AG10803 (cell line): ENCODE measurements at places on chromosomes 7 and 10.
A peak's percentile ranks its signal among the peaks of the same experiment; 100 is the strongest.

GRCh38 chr10:89158446-89158845, 48.7 kb downstream of the CH25H start:
- peak; percentile 98 for DNase-seq

DNA sequence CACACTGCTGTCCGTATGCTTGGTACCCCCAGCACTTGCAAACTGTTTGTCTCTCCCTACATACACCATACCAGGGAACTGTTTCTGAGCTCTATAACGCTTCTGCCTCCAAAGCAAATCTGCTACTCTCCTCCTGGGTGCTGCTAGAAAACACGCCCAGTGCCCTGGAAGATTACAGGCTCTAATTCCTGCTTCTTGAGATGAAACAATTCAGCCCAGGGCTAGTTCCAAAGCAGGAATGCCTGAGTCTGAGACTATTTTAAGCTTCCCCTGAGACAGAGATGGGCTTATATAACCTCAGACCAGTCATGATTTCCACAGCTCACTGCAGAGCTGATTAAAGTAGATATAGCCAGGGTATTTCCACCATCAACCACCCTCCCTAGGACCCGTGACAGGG, 327.1 kb downstream of the GPR158 start:
- no peak for DNase-seq

GRCh38 chr10:102120991-102121738, 997 bp upstream of the LDB1 start:
- peak; percentile 84 for DNase-seq

- DNase-seq, result peak; percentile 23
Measured at GRCh38 chr7:99997545-99998137, 17.8 kb upstream of the ZKSCAN1 start.

DNA sequence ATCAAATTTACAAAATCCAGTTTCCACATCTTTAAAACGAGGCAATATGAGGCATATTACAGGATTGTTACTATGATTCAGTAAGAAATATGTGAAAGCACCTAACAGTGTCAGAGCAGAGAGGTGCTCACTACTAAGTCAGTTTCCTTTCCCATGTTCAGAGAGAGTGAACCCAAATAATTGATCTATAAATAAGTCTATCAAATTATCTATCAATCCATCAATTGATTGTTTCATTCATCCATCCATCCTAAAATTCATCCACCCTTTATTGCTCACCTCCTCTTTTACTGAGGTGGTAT, 340.8 kb downstream of the SUGCT start:
- no peak for DNase-seq

DNA sequence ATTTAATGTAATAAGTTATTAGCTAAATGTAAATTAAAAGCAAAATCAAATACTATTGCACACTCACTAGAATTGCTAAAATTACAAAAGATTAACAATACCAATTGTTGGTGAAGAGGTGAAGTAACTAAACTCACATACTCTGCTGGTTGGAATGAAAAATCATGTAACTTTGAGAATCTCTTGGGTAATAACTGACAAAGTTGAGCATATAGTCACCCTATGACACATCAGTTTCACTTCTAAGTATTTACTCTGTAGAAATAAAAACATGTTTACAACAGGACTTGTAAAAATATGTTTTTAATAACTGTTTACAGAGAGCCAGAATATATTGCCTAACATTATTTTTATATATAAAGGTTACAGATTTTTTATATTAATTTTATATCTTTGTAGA, 33.6 kb downstream of the CNTNAP2 start:
- DNase-seq, result no peak

- no peak for DNase-seq
Measured at GRCh38 chr10:57867241-57867640, 400.5 kb downstream of the IPMK start.

DNA sequence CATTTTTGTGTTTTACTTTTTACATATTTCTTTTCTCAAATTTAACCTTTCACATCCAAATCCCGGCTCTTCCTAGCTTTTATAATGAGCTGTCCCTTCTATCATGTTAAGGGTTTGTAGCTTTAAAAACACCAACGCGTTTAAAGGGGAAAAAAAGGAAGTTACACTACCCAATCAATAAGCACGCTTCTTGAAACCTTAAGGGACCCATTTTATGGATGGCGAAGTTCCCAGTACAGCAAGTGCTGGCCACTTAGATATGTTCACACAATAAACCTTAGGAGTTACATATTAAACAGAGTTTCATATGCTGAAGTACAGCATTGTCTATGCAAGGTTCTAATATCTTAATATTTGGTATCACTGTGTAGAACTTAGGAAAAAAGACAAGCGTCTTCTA, 1.8 kb downstream of the GNG11 start:
- no peak for DNase-seq

- DNase-seq, result peak; percentile 11
Measured at GRCh38 chr7:84113286-84113685, 81.3 kb downstream of the SEMA3A start.

- no peak for DNase-seq
Measured at GRCh38 chr10:48494073-48494472, 110.8 kb downstream of the ARHGAP22 start.

DNA sequence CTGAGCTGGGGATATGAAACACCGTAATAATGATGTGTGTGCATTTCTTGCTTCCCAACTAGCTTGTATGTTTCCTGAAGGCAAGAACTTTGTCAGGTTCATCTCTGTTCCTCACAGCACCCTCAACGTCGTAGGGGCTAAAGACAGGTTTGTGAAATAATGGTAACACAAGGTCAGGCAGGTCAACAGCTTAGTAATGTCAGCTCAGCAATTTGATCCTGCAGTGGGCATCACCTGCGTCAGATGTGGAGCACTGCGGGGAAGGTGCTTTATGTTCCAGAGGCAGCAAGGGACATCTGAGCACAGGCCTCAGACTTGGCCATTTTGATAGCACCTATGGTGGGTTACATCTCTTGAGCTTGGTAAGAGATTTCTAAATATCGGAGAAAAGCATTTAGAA, 51.8 kb upstream of the BTBD16 start:
- no peak for DNase-seq

DNA sequence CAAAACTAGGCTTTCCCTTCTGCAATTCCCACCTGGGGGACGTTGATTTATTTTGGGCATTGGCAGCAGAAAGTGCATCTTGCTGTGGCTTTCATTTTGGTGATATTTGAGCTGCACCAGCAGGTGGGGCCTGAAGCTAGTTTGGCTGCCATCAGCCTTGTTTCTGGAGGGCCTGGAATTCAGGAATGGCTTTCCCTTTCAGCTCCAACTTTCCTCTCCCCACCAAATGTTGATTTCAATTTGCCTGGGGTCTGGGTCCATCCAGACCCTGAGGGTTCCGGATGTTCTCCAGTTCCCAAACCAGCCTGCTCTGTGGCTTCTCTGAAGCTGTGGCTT, 640.4 kb downstream of the TYW1 start:
- DNase-seq, result no peak

GRCh38 chr10:73744664-73744975, 448 bp downstream of the SEC24C start:
- DNase-seq, result peak; percentile 54

GRCh38 chr10:5565671-5566581, 41.2 kb downstream of the CALML3 start:
- peak; percentile 82 for DNase-seq

- no peak for DNase-seq
Measured at GRCh38 chr10:73414230-73414945, 530 bp upstream of the ANXA7 start.

DNA sequence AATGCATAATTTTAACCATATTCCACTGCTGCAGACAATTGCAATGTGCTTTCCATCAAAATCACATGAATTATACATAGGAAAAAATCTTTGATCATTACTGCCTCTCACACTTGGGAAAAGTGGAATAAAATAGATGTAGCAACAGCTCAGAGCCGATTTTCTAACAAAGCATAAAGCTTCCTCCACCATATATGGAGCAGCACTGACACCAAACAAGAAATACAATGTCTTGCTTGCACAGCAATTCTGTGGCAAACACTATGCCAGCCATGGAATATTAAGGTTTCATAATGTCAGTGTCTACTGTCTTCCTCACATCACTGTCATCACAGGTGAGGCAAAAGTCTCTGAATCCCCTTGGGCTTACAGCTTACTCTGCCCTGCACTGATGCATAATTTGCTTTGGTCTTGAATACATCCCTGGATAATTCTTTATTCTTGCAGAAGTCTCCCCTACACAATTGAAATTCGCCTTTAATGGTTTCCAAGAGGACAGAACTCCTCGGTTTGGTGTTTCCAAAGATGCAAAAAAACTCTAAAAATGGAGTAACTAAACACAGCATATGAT, 198.5 kb downstream of the CACNA2D1 start:
- DNase-seq, result no peak
